ENCODE measurements at places on chromosomes 11 and 22.

DNA sequence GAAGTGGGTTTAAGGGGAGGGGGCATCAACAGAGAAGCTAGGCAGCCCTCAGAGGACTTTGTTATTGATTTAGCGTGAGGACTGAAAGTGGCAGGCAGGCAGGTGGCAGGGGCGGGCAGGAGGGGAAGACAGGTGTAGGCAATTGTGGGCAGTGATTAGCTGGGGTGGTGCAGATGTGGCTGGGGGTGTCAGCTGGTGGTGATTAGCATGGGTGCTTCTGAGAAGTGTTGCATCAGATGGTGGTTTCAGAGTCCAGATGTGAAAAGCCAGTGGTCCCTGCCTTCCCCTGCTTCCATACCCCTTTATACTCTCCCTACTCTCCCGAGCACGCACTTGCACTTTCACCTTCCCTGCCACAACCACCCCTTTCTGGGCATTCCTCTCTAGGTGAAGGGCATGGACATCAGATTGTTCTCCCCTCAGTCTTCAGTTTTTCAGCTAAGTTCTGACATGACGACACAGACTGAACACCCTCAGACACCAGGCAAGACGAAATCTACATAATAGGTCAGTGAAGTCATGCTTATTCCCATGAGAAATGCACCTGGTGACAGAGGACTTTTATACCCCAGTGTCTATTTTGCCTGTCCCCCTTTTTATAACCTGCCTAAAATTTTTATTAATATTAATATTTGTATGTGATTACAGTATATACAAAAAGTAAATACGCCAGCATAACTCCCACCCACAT, 435.7 kb upstream of the CADM1 start:
- DNase-seq = no peak

GRCh38 chr11:101848262-101848661, 66.5 kb upstream of the CEP126 start:
- DNase-seq = no peak

- no peak for DNase-seq
These were observed 8.9 kb downstream of the DERL3 start for GRCh38 chr22:23829845-23830372.

GRCh38 chr11:69053169-69053477, 4.4 kb downstream of the TPCN2 start:
- DNase-seq = no peak

- DNase-seq = no peak
These were observed 322.8 kb upstream of the SYN3 start for GRCh38 chr22:33380789-33381530.

DNA sequence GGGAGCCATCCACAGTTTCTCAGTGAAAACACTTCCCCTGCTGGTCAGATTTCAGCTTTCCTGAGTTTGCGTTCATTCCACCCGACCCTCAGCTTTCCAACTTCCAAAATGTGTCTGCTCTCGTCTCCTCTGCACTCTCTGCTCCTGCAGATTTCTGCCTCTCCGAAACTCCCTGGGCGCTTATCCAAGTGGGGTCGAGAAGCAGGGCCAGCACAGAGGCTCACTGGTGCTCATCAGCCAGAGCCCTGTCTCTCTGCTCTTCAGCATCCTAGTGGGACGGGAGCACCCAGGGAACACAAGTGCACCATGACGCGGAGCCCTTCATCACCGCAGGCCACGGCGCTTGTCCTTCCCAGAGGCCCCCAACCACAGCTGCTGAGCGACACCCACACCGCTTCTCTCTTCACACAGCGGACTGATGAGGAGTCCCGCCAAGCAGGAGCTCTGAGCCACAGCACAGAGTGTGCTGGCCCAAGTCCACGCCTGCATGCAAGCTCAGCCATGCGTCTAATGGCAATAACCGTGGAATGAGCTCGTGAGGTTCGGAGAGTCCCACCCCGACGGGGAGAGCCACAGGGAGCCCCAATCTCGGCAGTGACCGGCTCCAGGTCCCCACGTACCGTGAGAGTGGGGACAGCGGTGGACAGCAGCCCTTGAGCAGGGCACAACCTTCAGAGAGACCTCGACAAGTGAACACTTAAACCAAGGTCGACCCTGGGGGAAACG, 27.9 kb upstream of the MOB2 start:
- DNase-seq = no peak

DNA sequence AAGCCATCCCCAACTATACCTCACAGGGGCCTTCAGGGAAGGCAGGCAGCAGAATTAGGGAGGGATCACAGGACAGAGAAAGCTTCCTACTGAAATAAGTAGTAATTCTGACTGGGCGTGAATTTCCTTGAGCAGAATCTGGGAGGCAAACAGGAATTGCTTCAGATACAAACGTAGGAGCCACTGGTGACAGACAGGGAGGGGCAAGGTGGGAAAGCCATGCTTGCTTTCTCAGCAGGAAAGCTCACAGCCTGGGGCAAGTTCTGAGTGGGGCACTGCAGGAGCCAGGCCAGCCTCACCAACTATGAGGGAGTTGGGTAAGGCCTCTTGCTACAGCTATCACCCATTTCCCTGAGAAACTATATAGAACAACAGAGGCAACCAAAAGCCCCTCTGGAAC, 43.6 kb downstream of the ARHGAP32 start:
- DNase-seq = no peak
